ENCODE measurements at places on chromosomes 5 and 9.

GRCh38 chr5:166649676-166650075 lies 1641.8 kb upstream of the WWC1 start:
- no peak for DNase-seq

DNA sequence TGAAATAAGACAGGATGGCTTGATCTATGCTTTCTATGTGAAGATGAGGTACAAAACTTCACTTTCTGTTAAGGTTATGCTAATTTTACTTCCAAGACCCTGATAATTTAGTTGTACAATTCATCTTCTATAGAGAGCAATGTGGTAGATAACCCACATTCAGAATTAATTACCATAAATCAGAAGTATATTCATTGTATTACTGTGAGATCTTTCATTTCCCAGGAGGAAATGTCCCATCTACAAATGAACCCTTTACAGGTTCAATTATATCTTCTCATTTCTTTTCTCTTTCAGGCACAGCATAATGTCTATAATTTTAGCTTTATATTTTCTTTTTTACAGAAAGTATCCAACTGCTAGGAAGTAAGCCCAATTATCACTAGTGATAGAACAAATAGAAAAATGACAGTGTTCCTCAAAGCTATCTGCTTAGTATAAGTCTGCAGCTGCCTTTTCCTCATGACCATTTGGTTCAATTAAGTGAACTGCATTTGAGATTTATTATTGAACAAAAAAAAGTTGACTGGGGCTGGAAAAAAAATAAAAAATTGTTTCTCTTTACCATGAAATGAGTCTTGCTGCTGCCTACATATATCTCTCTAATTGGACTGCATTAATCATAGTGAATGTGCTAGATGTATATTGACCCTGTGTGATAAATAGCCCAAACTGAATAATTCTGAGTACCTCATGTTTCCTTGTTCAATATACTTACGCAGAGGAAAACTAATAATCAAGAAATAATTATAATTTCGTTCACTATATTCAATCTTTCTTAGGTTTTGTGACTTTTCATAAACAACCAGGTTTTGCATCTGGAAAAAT lies 1329.4 kb downstream of the PTPRD start:
- no peak for DNase-seq

- peak; percentile 27 for DNase-seq
Observed at GRCh38 chr5:109630093-109630492, 59.6 kb upstream of the MAN2A1 start.

DNA sequence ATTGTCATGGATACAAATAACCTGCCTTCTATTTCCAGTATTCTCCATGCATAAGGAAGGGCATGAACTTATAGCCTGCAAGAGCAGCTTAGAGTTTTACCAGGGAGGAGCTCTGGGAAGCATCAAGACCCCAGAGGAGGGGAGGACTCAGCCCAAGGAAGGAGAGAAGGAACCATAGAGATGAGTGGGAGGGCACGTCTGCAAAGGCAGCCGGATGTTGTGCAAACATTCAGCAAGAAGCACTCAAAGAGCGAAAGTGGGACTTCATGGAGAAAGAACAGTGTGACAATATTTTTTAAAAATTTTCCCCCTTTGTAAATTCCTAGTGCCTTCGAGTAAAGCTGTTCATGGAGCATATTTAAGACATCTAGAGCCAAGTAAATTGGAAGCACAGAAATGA lies 270.1 kb upstream of the PTGER4 start:
- no peak for DNase-seq

GRCh38 chr9:99427260-99427659 lies 205.2 kb downstream of the SEC61B start:
- DNase-seq = no peak

DNA sequence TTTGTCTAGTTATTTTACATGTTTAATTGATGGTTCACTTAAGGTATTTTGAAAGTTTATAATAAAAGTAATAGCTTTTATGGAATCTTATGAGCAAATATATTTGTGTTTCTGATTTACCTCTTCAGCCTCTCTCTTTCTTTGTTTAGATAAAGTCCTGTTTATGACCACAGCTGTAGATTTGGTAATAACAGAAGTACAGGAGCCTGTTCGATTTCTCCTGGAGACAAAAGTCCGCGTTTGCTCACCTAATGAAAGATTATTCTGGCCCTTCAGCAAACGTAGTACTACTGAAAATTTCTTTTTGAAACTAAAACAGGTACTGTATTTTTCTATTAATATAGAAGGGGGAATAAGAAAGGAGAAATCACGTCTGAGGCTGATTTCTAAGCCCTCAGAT lies 35.0 kb upstream of the GPR21 start:
- no peak for DNase-seq

DNA sequence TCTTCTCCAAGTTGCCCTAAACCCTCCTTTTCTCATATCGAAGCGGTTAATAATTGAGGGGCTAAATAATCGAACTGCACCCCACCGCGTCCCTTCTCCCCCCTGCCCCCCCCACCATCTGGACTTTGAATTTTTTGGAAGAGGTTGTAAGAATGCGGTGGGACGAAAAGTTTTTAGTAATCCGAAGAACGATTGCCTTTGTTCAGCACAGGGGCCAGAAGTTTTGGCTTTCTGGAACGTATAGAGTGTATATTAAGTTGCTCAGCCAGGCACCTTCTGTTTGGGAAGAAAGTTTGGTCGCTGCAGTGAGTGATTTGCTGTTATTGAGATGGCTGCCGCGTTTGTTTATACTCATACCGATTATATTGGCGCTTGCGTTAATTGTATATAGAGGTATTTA lies 518 bp downstream of the ERBIN start:
- peak; percentile 40 for DNase-seq

GRCh38 chr9:93161786-93162562 lies 22.0 kb upstream of the WNK2 start:
- no peak for DNase-seq

DNA sequence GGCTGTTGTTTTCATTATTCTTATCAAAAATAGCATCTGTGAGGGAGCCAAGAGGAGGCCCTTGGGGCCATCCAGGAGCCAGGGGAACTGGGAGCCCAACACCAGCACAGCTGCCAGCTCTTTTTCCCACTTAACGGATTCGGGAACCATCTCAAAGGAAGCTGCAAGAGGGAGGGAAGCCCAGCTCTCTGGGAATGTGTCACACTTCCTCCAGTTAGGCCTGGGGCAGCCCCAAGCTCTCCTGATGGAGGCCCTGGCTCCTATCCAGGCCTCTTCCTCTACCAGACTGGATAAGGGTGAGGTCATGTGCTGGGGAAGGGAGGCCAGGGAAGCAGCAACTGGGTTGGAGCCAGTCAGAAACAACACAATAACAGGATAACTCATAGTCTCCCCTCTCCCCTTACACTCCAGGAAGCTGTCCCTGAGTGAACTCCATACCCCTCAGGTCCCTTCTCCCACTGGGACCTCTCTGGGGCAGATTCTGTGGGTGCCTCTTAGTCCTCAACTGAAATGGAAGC lies 12.7 kb downstream of the CSF2 start:
- peak; percentile 92 for DNase-seq

DNA sequence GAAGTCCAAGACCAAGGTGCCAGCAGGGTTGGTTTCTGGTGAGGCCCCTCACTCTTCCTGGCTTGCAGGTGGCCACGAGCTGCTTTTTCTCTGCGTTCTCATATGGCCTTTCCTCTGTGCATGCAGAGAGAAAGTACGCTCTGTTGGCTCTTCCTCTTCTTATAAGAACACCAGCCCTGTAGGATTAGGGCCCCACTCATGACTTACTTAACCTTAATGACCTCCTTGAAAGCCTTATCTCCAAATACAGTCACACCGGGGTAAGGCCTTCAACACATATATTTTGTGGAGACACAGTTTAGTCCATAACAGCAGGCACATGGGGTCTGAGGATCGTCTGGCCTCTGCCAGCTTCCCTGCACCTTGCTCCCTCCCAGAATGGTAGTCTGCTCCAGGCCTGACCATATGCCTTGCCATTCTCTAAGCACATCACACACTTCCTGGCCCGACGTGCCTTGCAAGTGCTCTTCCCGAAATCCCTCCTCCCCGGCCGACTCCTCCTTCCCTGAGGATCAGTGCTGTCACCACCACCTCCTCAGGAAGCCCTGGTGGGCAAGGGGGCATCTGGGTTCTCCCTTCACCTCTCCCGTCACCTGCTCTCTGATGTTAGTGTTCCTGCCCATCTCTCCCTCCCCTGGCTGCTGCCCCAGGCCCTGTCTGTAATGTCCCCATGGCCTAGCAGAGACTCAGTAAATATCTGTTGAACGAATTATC lies 200.7 kb downstream of the AOPEP start:
- no peak for DNase-seq

- DNase-seq = no peak
Observed at GRCh38 chr5:20522905-20523482, 535.0 kb upstream of the CDH18 start.

DNA sequence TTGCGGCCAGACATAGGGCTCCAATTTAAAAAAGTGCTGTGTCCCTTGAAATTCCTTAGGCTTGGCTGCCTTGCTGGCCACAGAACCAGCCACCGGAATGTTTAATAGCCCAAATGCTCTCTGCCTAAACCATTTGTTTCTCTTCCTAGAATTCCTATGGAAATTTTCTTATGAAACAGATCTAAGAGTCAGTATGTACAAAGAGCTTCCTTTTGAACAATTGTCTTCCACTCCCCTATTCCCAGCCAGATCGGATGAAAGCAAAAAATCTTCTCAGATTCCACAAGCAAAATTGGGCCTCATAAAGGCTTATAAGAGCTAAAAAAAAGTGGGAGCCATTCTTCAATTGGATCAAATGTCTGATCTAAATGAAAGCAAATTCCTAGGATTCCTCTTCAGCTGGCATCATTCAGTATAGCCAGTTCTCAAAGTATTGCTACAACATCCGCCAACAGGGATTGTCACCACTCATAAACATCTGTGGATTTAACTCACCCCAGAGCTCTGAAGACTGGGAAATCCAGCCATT lies 104.3 kb downstream of the CEMIP2 start:
- peak; percentile 74 for DNase-seq

- no peak for DNase-seq
Observed at GRCh38 chr5:85132269-85132668, 747.6 kb upstream of the EDIL3 start.

- no peak for DNase-seq
Observed at GRCh38 chr5:969408-969839, 39.2 kb upstream of the NKD2 start.

DNA sequence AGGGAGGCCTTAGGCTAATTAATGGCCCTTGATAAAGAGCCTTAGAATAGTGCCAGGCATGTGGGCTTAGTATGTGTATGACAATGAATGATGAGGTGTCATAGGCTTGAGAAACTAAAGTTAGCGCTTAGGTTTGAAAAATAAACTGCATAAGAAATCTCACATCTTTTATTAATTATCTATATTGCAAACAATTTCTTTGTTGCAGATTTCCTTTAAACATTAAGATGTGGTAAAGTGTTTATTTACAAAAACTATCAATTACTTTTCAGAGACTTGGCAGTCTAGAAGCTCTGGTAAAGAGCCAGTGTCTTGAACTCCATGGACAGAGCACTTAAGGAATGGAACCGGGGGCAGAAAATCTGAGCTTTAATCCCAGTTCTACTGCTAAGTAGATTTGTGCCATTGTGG lies 23.1 kb downstream of the MAP1B start:
- no peak for DNase-seq

- no peak for DNase-seq
Observed at GRCh38 chr9:82062245-82062644, 73.7 kb downstream of the SPATA31D1 start.

DNA sequence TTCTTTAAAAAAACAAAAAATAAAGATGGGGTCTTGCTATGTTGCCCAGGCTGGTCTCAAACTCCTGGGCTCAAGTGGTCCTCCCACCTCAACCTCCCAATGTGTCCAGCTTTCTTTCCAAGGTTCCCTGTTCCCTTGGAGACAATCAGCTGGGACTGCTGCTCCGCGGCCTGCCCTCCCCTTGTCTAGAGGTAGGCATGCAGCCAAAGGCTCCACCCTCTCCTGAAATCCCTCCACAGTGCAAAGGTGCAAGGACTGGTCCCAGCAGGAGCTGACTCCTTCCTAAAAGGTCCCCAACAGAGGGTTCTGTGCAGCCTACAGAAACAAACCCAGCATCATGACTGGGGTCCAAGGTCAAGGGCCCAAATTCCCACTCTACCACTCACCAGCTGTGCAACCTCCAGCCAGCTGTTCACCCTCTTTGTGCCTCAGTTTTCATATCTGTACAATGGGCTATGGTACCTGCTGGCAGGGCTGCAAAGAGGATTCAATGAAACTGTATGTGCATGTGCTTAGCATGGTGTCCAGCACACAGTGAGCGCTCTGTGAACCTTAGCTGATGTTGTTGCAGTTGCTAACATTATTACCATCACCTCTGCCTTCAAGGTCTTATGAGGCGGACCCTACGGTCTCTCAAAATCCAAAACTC lies 47.5 kb downstream of the BARX1 start:
- DNase-seq = no peak

- DNase-seq = peak; percentile 25
Observed at GRCh38 chr5:59187857-59188256, 605.0 kb downstream of the RAB3C start.

GRCh38 chr5:39191216-39191615 lies 28.1 kb downstream of the FYB1 start:
- peak; percentile 16 for DNase-seq

DNA sequence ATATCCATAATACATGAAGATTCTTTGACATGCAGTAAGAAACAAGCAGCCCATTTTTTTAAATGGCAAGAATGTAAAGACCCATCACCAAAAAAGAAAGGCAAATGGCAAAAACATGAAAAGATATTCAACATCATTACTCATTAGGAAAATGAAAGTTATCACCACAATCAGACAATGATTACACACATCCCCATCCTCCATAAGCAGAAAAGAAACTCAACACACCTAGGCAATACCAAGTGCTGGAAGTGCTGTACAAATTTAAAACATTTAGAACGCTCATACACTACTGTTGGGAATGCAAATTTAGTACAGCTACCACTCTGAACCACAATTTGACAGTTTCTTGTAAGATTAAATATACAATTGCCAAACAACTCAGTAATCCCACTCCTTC lies 466.7 kb downstream of the ACTL7B start:
- no peak for DNase-seq

DNA sequence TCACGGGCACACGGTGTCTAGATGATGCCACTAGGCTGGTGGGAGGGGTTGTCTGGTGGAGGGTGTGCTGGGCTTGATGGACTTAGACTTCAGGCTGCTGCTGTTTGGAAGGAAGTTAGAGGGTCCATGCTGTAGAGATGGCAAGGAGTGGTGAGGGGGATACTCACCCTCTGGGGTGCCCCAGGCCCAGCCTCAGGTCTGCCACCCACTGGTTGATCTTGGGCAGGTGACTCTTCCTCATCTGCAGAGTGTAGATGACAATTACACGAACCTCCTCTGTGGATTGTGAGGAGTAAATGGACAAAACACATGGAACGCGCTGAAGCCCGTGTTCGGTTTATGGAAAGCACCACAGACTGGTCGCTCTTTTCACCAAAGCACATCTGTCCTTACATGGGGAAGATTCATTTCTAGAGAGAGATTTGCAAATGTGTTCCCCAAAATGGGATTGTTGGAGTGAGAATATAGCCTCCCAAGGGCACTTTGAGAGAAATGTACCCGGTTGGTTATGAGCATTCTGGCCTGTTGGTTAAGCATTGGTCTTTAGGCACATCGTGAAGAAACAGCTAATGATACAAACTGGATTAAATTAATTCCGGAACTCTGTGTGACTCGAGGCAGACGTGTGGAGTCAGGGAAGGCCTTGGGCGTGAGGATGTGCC lies 58.2 kb downstream of the ZNF618 start:
- no peak for DNase-seq
